Hematopoietic multipotent progenitor cell (in vitro differentiated cells): ENCODE measurements at places on chromosomes 13 and 19.

DNA sequence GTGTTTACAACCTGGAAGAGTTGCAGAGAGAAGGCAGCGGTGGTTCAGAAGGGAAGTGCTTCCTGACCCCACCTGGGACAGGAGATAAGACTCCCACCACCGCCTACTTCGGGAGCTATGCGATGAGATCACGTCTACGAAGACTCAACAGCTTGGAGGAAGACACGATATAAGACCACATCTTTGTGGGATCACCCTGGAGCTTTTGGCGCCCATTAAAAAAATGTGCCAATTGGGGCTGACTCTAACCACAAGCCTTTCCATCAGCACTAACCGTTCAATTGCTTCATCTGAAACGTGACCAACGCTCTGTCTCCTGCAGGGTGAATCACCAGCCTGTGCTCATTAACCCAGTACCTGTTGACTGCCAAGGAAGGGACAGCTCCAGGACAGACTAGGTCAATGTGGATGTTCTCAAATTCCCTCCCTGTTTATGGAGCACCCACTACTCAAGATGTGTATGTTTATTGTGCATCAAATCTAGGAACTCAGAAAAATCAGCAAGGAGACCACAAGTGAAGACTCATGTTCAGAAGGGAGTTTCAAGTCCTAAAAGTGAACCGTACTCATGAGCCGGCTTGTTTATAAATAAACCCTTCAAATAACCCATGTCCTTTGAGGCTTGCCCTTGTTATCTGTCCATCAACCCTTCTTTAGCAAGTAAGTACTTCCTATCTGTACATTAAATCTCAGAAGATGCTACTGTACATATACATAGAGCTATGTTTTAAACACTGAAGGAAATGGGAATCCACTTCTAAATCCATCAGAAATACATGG, 67.5 kb downstream of the LATS2 start:
- no peak for DNase-seq

GRCh38 chr13:95833719-95834118, 156.8 kb downstream of the DNAJC3 start:
- no peak for DNase-seq

DNA sequence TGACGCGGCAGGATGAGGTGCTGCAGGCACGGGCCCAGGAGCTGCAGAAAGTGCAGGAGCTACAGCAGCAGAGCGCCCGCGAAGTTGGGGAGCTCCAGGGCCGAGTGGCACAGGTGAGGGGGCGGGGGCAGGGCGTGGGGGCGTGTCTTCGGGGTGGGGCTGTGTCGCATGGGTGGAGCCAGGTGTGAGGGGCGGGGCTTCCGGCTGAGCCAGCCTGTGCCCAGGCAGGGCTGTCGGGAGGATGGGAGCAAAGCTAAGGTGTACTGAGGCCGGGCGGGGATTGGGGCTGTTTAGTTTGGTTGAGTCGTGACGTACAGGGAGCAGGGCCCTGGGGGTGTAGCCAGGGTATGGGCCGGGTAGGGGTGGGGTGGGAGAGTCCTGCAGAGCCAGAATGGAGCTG, 62.3 kb downstream of the KCNC3 start:
- no peak for DNase-seq

DNA sequence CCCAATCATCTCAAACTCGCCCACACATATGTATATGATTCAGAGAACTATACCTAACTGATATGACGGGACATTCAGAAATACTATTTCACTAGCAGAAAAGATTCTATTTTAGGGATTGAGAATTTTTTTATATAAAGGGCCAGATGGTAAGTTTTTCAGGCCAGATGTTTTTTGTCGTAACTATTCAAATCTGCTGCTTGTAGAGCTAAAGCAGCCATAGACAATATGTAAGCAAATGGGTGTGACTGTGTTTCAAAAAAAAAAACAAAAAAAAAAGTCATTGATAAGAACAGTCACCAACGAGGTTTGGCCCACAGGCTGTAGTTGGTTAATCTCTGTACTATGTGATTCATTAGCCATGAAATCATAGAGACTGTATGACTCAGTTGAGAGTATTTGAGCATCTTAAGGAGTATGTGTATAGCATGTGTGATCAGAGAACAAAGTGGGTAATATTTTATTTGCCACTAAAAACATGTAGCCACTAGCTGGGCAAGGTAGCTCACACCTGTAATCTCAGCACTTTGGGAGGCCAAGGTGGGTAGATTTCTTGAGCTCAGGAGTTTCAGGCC, 2724.7 kb downstream of the PCDH9 start:
- DNase-seq = no peak

DNA sequence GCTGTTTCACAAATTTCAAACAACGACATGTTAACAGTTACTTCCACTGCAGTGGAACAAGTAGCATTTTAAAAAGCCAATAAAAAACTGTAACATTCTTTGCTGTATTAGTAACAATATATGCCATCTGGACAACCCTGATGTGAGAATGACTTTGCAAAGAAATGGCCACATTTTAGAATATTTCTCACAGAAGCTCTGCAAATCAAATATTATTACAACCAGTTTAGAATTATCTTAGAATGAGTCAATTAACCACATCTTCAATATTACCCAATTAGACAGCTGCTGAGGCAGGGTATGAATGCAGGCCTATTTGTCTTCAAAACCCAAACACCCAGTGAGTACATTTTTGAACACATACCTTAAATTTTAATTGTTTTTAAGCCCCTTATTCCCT, 3.2 kb downstream of the ZNF699 start:
- no peak for DNase-seq

DNA sequence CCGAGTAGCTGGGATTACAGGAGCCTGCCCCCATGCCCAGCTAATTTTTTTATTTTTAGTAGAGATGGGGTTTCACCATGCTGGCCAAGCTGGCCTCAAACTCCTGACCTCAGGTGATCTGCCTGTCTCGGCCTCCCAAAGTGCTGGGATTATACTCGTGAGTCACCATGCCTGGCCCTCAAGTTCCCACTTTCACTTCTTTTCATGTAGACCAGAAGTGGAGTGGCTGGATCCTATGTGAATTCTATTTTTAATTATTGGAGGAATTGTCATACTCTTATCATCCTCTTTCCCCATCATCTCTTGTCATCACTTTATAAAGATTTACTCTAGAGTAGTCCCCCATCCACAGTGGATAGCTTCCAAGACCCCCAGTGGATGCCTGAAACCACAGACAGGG, 12.8 kb upstream of the SIGLEC10 start:
- DNase-seq = no peak

- DNase-seq = no peak
These were observed 33.5 kb upstream of the TPP2 start for GRCh38 chr13:102563267-102563666.

- no peak for DNase-seq
These were observed 51.1 kb downstream of the TNFRSF19 start for GRCh38 chr13:23621316-23621645.
